ENCODE measurements at places on chromosomes 16 and 17.

- peak; percentile 51 for DNase-seq
Measured at GRCh38 chr17:34171245-34171818, 83.8 kb upstream of the CCL2 start.

DNA sequence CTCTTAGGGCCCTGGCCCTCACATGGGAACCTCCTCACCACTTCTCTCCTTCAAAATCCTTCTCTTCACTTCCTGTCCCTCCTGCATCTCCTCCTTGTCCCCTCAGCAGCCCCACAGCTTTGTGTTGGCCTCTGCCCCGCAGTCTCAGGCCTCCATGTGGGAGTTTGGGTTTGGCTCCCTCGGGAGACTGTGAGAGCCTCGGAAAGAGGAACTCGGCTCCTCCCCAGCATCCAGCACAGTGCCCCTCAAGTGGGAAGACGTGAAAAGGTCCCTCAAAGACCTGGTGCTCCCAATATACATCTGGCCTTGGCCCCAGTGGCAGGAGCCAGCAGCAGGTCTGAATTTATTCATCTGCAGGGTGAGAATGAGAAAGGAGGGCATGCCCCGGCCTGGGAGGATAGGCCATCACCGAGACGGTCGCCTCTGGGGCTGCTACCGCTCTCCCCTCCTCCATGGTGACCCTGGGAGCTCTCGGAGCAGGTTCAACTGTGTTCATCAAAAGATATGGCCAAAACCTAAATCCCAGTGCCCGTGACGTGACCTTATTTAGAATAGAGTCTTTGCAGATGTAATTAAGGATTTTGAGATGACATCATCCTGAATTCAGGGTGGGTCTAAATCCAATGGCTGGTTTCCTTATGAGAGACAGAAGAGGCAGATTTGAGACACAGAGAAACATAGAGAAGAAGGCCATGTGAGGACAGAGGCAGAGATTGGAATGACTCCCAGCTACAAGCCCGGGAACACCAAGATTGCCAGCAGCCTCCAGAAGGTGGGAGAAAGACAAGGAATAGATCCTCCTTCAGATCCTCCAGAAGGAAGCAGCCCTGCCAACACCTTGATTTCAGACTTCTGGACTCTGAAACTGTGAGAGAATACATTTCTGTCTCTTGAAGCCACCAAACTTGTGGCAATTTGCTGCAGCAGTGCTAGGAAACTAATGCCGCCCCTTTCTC is 135.1 kb downstream of the MRM1 start:
- no peak for DNase-seq

- no peak for DNase-seq
Measured at GRCh38 chr16:55379876-55380390, 55.9 kb downstream of the IRX6 start.

- no peak for DNase-seq
Measured at GRCh38 chr17:2235792-2236366, 67.7 kb downstream of the SMG6 start.

DNA sequence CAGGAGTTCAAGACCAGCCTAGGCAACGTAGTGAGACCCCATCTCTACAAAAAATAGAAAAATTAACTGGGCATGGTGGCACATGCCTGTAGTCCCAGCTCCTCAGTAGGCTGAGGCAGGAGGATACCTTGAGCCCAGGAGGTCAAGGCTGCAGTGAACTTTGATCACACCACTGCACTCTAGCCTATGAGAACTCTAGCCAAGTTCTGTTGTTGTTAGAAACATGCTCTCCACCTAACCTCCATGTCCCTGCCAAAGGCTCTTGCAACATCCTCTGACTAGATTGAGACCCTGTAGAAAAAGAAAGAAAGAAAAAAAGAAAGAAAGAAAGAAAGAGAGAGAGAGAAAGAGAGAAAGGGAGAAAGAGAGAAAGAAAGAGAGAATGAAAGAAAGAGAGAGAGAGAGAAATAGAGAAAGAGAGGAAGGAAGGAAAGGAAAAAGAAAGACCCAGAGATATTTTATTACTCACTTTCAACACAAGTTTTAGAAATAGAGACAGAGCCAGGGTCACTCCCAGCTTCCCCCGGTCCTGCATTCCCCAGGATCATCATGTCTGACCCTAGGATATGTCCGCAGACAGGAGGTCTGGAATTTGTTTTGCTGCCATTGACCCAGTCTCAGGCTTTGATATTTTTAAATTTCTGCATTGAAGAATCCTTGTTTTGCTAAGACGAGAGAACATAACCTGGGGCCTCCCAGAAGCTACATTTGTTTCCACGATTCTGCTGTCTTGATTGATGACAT is 376.5 kb upstream of the CDH5 start:
- DNase-seq = no peak

DNA sequence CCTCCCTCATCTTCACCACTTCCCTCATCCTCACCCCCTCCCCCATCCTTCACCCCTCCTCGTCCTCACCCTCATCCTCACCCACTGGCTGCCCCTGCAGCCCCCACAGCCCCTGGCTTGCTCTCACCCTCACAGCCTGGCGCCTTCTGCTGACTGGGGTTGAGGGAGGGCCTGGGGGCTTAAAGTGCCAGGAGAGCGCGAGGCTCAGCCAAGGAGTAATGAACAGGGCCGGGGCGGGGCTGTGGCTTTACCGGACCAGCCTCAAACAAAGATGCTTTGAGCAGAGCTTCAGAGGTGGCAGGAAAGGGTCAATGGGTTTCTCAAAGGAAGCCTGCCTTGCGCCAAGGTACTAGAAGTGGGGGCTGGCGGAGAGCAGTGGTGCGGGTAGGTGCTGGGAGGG is at the start of gene PRSS33:
Gene PRSS33 (minus strand): TSS at position 155 of the 400 bp plus-strand sequence. CDS start 1,013 bp downstream, outside the sequence.
- DNase-seq = no peak

DNA sequence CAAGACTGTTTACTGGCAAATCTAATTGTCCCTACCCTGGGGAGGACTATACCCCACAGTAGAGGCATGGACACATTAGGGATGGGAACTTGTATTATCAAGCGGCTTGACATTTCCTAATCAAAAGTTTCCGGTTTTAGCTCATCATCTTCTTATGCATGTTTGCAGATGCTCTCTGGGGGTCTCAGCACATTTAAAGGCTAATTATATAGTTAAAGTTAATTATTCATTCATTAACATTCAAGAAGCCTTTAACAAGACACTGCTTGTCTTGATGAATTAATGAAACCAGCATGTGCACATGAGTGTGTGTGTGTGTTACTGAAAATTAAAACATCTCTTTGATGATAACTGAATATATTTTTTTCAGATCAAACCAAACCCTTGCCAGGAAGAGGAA is 377.1 kb downstream of the GRIN2A start:
- DNase-seq = no peak

GRCh38 chr16:65876624-65877023 is 489.9 kb upstream of the CDH5 start:
- no peak for DNase-seq

- no peak for DNase-seq
Measured at GRCh38 chr17:835263-835662, 53.1 kb downstream of the MRM3 start.

- no peak for DNase-seq
Measured at GRCh38 chr16:89156740-89157645, 14.6 kb upstream of the CDH15 start.

GRCh38 chr16:69927056-69927757 is 23.9 kb upstream of the CLEC18A start:
- DNase-seq = no peak

- no peak for DNase-seq
Measured at GRCh38 chr17:13244513-13244912, 226.7 kb upstream of the ELAC2 start.

- peak; percentile 85 for DNase-seq
Measured at GRCh38 chr17:63834431-63835166, 7.1 kb upstream of the FTSJ3 start.

DNA sequence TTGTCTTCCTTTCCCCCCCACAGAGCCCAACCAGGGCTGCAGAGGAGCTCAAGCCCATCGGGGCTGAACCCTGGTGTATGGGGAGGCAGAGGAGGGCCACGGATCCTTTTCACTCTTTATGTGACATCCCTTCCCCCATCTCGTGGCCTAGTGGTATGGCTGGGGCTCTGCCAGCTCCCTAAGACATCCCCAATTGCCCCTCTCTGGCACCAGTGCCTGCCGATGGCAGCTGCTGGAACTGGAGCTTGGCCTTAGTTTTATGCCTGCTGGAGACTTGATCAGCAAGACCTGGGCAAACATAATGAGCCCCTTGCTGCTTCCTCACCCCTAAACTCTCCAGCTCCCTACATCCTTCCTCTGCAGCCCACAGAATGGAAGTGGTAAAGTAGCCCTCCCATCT is 8.0 kb upstream of the TOP2A start:
- DNase-seq = no peak

DNA sequence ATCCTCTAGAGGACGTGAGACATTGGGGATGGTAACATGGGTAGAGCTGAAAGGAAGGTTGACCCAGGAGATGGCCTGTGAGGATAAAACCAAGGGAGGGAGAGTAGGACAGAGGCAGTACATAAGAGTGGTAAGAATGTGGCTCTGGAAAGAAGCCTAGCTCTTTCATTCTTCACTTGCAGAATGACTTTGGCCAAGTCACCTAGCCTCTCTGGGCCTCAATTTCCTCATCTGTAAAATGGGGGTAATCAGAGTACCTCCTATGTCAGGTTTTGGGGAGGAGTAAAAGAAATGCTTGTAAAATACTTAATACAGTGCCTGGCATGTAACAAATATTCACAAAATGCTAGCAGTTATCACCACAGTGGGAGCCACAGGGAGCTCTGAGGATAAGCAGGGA is 6.9 kb downstream of the KDM6B start:
- DNase-seq = no peak
